Osteocyte (in vitro differentiated cells): ENCODE measurements at places on chromosomes 12 and 14. TPM values are rescaled to one million over a fixed set of nuclear protein-coding genes. Genes with fewer than 3 reads are reported as not detected.

CIPC gene
- total RNA-seq: 12.4 and 12.7 TPM in 2 replicates

PUS7L gene
- total RNA-seq: 5.5 and 7.6 TPM in 2 replicates

ZC2HC1C gene
- total RNA-seq: 0.08 and 1.0 TPM in 2 replicates

TAS2R14 gene
- 2.7 and 3.8 TPM in 2 replicates for total RNA-seq

SERPINA12 gene
- total RNA-seq: not detected in 2 replicates

GRCh38 chr12:49049566-49050224 lies 10.9 kb downstream of the KMT2D start:
- H3K27ac ChIP-seq: peak overlapping the region; percentile 59
- no peak for DNase-seq
- peaks cover 56% of the 10 kb centered on the region for H3K36me3 ChIP-seq
- no peak overlapping the region for H3K4me3 ChIP-seq
- no peaks in the 10 kb centered on the region for H3K27me3 ChIP-seq

DNA sequence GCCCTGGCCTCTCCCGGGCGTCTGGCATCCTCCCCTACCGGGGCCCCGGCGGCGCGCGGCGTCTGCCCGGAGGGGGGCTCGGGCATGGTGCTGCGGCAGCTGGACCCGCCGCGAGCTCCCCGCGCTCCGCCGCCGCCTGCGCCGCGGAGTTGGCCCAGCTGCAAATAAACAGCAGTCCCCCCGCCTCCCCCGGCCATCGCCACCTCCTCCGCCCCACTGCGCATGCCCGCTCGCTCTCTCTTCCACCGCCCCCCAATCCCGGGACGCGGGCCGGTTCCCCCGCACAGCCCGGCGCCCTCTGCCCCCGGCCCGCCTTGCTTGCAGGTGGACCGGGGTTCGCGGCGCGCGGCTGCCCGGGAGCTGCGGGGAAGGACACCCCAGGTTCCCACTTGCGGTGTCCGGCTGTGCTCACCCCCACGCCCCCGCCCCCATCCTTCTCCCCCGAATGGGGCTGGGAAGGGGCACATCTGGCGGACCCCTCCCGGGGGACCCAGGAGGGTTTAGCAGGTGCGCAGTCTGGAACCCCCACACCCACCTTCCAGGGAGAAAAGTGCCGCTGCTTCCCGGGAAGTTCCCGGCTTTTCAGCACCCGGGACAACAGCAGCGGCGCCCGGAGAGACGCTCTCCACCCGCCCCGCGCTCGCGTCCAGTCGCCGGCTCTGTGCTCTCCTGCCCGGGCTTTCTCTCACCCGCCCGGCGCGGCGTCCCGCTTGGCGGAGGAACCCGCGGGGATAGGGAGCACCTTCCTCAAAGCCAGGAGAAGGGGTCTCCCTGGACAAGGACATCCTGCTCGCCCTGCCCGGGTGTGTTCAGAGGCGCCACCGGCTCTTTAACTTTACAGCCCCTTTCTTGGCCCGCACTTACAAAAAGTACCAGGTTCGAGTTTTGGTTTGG lies at the start of gene TMTC1:
TSS of gene TMTC1 (minus strand) at position 170 of the 894 bp plus-strand sequence. CDS start 191 bp downstream, outside the sequence.
- peaks cover 6% of the 10 kb centered on the region for H3K27me3 ChIP-seq
- H3K4me3 ChIP-seq: peak within 1 kb of the TSS; percentile 96
- peak within 1 kb of the TSS; percentile 90 for H3K27ac ChIP-seq
- peaks cover 23% of the 10 kb centered on the region for H3K4me1 ChIP-seq
- H3K36me3 ChIP-seq: peaks cover 3% of the 10 kb centered on the region

- peaks cover 9% of the 10 kb centered on the region for H3K4me1 ChIP-seq
- H3K36me3 ChIP-seq: no peaks in the 10 kb centered on the region
- H3K4me3 ChIP-seq: no peak overlapping the region
- H3K27me3 ChIP-seq: peaks cover 2% of the 10 kb centered on the region
- no peak for DNase-seq
- H3K27ac ChIP-seq: no peak overlapping the region
Observed at GRCh38 chr14:58944968-58945356, 243.5 kb upstream of the DAAM1 start.

DNA sequence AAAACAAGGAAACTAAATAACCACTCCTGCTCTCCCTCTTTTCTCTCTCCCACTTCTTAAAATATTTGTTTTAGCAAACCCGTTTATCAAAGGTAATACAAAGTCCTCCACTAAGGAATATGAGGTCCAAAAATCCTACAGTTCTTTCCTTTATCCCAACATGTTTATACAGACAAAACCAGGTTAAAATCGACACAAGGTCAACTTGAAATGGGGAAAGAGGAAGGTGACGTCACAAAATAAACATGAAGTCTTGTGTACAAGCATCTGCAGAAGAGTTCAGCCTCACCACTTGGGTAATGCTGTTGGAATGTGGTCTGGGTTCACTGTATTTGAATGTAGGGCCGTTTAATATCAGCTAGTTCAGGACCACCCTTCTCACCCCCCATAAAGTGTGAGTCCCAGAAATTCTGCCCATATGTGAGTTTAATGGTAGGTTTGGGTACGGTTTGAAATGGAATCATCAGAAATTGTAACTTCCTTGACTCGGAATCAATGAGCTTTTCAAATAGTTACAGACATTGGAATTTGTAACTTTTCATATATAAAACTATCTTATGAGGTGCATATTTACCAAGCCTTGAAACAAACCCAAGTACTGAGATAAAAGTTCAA lies 120.0 kb upstream of the SLC38A2 start:
- no peaks in the 10 kb centered on the region for H3K27me3 ChIP-seq
- H3K27ac ChIP-seq: peak overlapping the region; percentile 96
- no peaks in the 10 kb centered on the region for H3K36me3 ChIP-seq

DNA sequence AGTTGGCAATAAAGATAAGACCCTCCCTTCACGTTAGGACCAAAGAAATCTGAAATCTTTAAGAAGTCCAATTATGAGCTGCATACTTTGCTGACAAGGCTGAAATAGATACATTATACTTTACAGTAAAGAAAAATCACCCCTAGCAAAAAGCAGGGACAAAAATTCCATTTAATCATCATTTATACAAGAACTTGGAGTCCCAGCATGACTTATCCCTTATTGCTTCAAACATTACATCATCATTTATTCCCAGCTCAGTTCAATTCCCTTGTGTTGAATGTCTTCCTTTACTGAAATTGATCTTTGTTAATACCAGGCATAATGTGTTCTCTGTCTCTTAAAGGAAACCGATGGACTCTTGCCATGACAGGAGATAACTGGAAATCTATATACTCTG lies 449.6 kb upstream of the CCDC196 start:
- no peak overlapping the region for H3K27ac ChIP-seq
- no peak for DNase-seq
- H3K36me3 ChIP-seq: no peaks in the 10 kb centered on the region
- no peaks in the 10 kb centered on the region for H3K4me1 ChIP-seq

DNA sequence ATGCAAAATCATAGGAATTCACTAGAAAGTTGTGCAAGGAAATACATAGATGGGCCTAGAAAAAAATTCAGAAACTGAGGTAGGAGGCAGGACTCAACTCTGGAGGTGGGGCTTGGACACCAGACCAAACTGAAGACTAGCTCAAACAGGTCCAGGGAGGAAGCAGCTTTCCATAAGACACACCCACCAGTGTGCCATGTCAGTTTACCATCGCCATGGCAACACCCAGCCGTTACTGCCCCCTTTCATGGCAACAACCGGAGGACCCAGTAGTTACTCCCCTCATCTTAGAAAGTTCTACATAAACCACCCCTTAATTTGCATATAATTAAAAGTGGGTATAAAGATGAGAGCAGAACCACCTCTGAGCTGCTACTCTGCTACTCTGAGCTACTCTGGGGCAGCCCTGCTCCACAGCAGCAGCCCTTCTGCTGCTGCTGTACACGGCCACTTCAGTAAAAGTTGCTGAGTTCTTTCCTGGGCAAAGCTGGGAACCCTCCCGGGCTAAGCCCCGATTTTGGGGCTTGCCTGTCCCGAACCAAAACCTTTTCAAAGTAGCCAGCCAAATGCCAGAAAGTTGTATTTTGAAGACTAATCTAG lies 30.8 kb upstream of the NINJ2 start:
- H3K4me1 ChIP-seq: peaks cover 10% of the 10 kb centered on the region
- no peak overlapping the region for H3K4me3 ChIP-seq
- H3K27ac ChIP-seq: no peak overlapping the region

DNA sequence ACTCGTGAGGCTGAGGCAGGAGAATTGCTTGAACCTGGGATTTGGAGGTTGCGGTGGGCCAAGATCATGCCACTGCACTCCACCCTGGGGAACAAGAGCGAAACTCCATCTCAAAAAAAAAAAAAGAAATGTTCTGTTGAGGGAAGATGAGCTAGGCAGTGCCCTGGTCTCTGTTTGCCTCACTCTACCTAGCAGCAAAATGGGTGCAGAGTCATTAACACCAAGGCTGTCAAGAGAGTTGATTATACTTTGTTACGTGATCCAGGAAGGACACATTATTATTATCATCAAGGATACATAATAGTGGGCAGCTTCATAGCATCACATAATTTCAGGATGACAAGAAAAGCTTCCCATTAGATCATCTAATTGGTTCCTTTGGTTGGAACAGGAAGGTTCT lies 84.3 kb upstream of the MAP1LC3B2 start:
- no peak for DNase-seq
- no peak overlapping the region for H3K4me3 ChIP-seq
- peaks cover 2% of the 10 kb centered on the region for H3K36me3 ChIP-seq
- H3K27me3 ChIP-seq: no peaks in the 10 kb centered on the region
- H3K4me1 ChIP-seq: peaks cover 13% of the 10 kb centered on the region
- H3K27ac ChIP-seq: no peak overlapping the region

DNA sequence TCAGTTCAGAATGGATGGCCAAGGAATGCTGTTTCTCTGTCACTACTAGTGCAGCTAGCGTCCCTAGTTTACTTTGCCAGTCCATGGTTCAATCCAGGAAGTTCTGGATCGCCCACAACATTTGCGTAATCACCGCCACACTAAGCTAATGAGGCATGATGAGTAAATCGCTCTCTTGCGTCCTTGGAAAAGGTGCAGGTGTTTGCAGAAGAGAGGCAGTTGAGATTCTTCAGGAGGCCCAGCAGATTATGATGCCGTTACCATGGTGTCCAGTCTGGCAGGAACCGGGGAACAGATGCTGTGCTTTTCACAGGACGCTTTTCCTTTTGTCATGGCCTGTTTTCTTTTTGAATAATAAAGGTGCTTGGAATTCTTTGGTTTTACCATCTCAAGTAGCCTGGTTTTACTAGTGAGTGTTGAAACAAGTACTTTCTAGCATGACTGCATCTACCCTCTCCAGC lies 9.0 kb downstream of the TPH2 start:
- no peak overlapping the region for H3K27ac ChIP-seq
- no peak overlapping the region for H3K4me3 ChIP-seq
- DNase-seq: no peak
- H3K4me1 ChIP-seq: no peaks in the 10 kb centered on the region
- peaks cover 54% of the 10 kb centered on the region for H3K27me3 ChIP-seq
- H3K36me3 ChIP-seq: no peaks in the 10 kb centered on the region
